ENCODE measurements at places on chromosomes 3 and 15. TPM values are rescaled to one million over a fixed set of nuclear protein-coding genes. Genes with fewer than 3 reads are reported as not detected.

TTLL13 gene
- not detected for total RNA-seq

CAND2 gene
- total RNA-seq = 1.1 TPM

ADPRH gene
- 7.9 TPM for total RNA-seq

CCR3 gene
- total RNA-seq = not detected

CCR8 gene
- 5.3 TPM for total RNA-seq

OR5K2 gene
- not detected for total RNA-seq

AQP9 gene
- 0.22 TPM for total RNA-seq

DNA sequence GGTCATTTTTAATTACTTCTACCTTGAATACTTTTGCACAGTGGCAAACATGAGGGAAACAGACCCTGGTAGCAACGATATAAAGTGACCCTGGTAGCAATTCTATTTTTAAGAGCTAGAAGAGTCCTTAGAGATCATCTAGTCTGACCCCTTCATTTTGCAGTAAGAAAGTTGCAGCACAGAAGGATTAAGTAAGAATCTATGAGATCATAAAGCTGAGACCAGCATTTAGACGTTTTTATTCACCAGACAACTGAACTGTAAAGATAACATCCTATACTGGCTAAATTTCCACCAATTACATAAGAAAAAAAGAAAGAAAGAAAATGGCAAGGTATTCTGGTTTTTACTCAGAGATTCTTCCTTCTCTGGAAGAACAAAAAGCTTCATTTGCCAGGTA is 49.9 kb downstream of the LRRFIP2 start:
- H3K4me1 ChIP-seq = no peaks in the 10 kb centered on the region
- no peaks in the 10 kb centered on the region for H3K36me3 ChIP-seq
- no peak overlapping the region for H3K4me3 ChIP-seq

GRCh38 chr15:31149088-31149505 is 47.6 kb upstream of the TRPM1 start:
- H3K27me3 ChIP-seq = no peaks in the 10 kb centered on the region
- H3K36me3 ChIP-seq = no peaks in the 10 kb centered on the region
- no peaks in the 10 kb centered on the region for H3K4me1 ChIP-seq
- no peak overlapping the region for H3K27ac ChIP-seq
- H3K4me3 ChIP-seq = no peak overlapping the region

DNA sequence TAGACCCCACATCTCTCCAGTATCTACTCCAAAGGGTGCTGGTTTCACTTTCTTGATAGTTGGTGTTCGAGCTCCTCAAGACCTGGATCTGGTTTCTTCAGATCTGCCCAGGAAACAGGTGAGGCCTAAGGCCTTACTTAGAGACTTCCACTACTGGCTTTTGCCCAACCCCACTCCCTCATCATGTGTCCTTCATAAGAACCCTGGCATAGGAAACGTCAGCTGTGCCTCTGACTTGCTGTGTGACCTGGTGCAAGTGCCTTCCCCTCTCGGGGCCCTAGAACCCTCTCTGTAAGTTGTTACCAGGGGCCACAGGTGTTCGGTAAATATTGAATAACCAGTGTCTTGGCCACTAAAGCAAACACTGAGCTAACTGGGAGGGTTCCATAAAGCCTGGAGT is 3.9 kb downstream of the OXTR start:
- H3K36me3 ChIP-seq = no peaks in the 10 kb centered on the region
- no peak overlapping the region for H3K27ac ChIP-seq
- H3K27me3 ChIP-seq = peaks cover 6% of the 10 kb centered on the region

DNA sequence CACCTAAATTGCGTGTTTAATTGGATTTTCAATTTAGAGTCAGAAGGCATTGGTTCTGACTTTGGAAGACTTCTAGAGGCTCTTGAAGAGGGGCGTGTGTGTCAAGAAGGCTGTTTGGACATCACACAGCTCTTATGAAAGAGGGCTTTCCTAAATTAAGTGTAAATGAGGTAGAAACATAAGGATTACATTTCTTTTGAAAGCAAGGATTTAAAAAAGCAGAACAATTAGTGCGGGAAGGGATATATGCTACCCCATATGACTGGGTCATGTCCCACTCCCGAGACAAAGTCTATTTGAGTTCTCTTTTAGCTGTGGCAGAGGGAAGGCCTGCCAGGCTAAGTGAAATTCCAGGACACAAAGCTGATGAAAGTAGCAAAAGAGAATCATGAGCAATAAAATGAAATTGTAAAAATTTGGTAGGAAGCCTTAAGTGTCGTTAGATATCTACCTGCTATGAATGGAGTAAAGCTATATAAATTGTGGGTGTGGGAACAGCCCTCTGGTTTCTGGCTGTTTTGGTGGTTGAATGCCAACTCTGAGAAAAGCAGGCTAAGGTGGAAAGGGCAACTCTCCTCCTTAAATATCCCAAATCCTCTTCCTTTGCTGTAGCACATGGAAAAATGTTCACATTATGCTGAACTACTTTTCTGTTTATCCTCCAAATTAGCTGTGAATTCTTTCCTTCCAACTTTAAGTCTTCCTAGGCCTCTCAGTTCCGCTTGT is 100.6 kb upstream of the TSC22D2 start:
- no peak overlapping the region for H3K4me3 ChIP-seq
- H3K27me3 ChIP-seq = no peaks in the 10 kb centered on the region
- no peaks in the 10 kb centered on the region for H3K4me1 ChIP-seq
- no peak for DNase-seq
- H3K36me3 ChIP-seq = no peaks in the 10 kb centered on the region

DNA sequence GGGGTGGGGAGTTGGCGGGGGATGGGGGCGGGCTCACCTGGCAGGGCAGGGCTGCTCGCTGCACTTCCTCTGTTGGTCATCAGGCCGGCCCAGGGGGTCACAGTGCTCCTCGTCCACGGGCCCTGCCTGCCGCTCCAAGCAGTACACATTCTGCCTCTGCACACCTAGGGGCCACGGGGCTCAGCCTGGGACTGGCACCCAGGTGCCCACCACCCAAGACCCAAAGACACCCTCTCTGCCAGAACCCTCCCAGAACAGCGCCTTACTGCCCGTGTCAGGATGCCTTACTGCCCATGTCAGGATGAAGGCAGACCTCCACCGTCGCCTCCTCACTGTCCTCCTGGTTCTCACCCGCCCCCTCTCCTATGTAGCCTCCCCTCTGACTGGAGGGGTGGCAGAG is 43.2 kb downstream of the ADAMTS7 start:
- H3K36me3 ChIP-seq = no peaks in the 10 kb centered on the region
- no peak for DNase-seq
- H3K4me3 ChIP-seq = no peak overlapping the region
- no peaks in the 10 kb centered on the region for H3K27me3 ChIP-seq
- H3K27ac ChIP-seq = no peak overlapping the region

DNA sequence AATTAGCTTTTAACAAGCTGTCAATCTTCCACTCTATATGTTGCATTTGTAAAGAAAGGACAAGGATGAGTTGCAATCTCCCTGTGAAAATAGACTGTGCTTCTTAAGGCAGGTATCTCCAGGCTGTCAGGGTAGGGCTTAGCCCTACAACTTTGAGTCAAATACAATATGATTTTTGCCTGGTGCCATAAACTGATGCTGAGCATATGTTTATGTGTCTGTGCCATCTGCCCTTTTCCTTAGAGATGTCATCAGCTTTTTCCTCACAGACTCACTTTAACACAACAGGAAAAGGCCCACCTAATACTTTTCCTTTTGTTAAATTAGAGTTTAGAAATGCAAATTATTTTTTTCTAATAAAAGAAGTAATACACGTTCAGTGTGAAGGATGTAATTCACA is 548.3 kb downstream of the NLGN1 start:
- H3K36me3 ChIP-seq = no peaks in the 10 kb centered on the region
- H3K4me1 ChIP-seq = no peaks in the 10 kb centered on the region
- DNase-seq = no peak
- no peak overlapping the region for H3K27ac ChIP-seq

DNA sequence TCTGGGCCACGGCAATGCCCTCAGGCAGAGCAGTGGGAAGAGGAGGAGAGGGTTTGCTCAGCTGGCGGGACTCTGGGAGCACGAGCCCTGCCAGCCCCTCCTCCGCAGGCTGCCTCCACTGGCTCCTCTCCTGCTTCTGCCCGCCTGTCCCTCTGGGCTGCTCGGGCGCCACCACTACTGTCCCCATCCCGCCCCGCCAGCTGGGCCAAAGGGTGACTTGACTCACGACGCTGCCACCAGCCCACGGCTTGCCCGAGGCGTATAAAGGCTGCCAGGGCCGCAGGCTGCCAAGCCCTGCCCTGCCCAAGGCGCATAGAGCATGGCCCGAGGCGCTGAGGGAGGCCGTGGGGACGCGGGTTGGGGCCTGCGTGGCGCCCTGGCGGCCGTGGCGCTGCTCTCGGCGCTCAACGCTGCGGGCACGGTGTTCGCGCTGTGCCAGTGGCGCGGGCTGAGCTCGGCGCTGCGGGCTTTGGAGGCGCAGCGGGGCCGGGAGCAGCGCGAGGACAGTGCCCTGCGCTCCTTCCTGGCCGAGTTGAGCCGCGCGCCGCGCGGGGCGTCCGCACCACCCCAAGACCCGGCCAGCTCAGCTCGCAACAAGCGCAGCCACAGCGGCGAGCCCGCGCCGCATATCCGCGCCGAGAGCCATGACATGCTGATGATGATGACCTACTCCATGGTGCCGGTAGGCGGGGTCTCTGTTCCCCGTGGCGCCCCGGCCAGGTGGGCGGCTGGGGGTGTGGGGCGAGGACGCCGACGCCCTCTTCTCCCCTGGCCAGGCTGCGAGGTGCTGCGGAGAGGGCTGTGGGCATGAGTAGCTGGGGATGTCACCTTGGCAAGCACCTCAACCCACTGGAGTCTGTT is at the start of gene GLDN:
GLDN (plus strand) TSS at position 290 of the 861 bp plus-strand sequence; CDS start at position 320, 30 bp downstream.
- no peaks in the 10 kb centered on the region for H3K4me1 ChIP-seq
- H3K27me3 ChIP-seq = no peaks in the 10 kb centered on the region
- no peak for DNase-seq
- H3K27ac ChIP-seq = no peak within 1 kb of the TSS
- H3K4me3 ChIP-seq = no peak within 1 kb of the TSS
- H3K36me3 ChIP-seq = no peaks in the 10 kb centered on the region

- no peaks in the 10 kb centered on the region for H3K36me3 ChIP-seq
- H3K4me3 ChIP-seq = no peak overlapping the region
- no peak for DNase-seq
- H3K27ac ChIP-seq = no peak overlapping the region
- H3K27me3 ChIP-seq = no peaks in the 10 kb centered on the region
Measured at GRCh38 chr3:105948101-105948500, 79.3 kb upstream of the CBLB start.

DNA sequence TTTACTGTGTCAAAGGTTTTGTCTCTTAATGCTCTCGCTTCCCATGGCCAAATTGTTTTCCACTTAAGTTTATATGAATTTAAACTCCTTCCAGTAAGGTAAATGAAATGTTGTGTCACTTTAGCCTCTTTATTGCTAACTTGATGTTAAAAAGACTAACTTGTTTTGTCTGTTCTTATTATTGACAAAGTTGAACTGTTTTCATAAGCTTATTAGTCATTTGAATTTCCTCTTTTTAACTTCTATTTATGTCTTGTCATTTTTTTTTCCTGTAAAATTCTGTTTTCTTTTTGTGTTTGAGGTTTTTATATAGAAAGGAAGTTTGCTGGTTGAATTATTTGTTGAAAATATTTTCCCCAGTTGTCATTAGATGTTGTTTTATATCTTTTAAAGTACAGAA is 25.8 kb downstream of the FAM98B start:
- H3K4me3 ChIP-seq = no peak overlapping the region
- H3K27ac ChIP-seq = no peak overlapping the region
- H3K4me1 ChIP-seq = peaks cover 21% of the 10 kb centered on the region
- H3K27me3 ChIP-seq = no peaks in the 10 kb centered on the region
- peaks cover 17% of the 10 kb centered on the region for H3K36me3 ChIP-seq
- no peak for DNase-seq
